ENCODE measurements at places on chromosomes 16 and 17. TPM values are rescaled to one million over a fixed set of nuclear protein-coding genes. Genes with fewer than 3 reads are reported as not detected.

Gene SYCE1L
- 4.6 TPM for total RNA-seq

Gene C16orf89
- total RNA-seq, result not detected

GRCh38 chr17:49093131-49093530 is 39.4 kb upstream of the B4GALNT2 start:
- no peak for DNase-seq
- no peaks in the 10 kb centered on the region for H3K4me1 ChIP-seq
- no peak overlapping the region for H3K4me3 ChIP-seq
- H3K27me3 ChIP-seq, result no peaks in the 10 kb centered on the region
- H3K36me3 ChIP-seq, result no peaks in the 10 kb centered on the region

- H3K36me3 ChIP-seq, result no peaks in the 10 kb centered on the region
- H3K4me3 ChIP-seq, result no peak overlapping the region
- no peaks in the 10 kb centered on the region for H3K27me3 ChIP-seq
- no peak for DNase-seq
Observed at GRCh38 chr17:80729761-80730160, 185.1 kb downstream of the RPTOR start.

Gene SYT17
- total RNA-seq, result 3.8 TPM

GRCh38 chr17:60383379-60383778 is 8.6 kb downstream of the USP32 start:
- H3K36me3 ChIP-seq, result no peaks in the 10 kb centered on the region
- H3K4me1 ChIP-seq, result peaks cover 3% of the 10 kb centered on the region
- no peak overlapping the region for H3K4me3 ChIP-seq
- no peaks in the 10 kb centered on the region for H3K27me3 ChIP-seq
- H3K27ac ChIP-seq, result no peak overlapping the region

DNA sequence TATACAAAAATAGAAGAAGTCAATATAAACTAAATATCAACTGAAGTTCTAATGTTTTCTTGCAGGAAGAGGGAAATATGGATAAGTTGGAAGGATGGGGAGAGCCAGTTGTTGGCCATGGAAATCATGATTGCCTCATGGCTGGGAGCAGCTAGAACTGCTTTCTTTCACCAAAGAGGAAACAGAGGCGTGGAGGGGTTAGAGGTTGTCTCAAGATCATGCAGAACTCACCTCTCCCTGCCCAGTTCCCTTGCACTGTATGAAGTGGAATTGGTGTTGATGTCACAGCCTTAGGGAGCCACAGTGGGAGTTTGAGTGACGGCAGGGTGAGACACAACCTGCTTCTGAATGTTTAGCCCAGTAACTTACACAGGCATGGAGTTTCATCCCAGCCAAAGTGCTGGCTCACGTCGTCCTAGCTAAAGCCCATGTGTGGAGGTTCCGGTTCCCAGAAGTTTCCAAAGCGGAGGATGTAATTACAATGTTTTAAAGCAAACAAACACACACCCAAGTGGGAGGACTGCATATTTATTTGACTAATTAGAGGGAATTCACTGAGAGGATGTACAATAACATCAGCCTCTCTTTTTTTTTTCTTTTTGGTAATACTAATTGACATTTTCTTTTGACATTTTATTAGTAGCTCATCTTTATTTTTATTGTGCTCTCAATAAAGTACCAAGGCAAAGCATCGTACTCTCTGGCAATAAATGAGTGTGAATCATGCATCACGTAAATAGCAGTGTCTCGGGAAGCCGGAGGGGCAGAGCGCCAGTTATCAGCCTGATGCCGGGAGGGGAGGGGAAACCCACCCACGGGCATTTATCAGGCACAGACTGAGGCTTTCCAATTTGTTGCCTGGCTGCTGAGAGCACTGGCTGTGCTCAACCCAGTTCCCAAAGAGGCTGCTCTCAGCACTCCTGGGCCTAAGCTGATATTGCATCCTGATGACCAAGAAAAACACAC is 118.7 kb upstream of the CDH5 start:
- H3K27ac ChIP-seq, result no peak overlapping the region
- no peak for DNase-seq
- H3K27me3 ChIP-seq, result no peaks in the 10 kb centered on the region
- H3K36me3 ChIP-seq, result no peaks in the 10 kb centered on the region

DNA sequence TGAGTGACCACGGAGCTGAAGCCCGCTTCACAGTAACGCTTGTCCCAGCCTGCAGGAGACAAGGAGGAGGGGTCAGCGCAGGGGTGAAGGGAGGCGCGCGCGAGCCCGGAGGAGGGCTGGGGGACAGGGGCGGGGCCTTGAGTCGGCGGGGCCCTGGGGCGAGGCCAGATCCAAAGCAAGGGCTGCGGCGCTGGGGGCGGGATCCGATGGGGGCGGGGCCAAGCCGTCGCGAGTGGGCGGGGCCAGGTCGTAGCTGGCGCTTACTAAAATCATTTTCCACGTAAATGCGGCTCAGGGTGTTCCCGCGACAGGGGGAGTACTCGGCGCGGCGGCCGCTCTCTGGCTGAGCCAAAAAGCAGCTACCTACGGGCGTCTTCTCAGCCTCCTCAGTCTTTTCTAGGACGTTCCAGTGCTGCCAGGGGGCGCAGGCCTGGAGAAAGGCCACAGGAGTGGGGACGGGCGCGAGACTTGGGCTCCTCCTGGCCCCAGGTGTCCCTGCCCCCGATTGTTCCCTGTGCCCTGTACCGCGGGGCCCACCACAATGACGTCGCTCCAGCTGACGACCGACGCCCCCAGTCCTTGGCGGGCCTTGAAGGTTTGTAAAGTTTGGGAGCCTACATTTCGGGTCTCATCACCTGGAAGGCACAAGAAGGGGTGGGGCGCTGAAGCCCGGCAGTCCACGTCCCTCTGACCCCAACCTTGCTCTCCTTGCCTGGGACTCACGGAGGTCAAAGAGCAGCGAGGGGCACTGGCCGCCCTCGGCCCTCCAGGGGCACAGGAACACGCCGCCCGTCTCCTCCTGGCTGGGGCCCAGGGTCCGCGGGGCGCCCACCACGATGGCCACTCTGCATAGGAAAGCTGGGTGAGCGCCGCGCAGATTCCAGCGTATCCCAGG is 3.9 kb downstream of the ITGA2B start:
- peak overlapping the region; percentile 75 for H3K4me3 ChIP-seq
- H3K27ac ChIP-seq, result no peak overlapping the region
- no peak for DNase-seq
- H3K27me3 ChIP-seq, result no peaks in the 10 kb centered on the region

DNA sequence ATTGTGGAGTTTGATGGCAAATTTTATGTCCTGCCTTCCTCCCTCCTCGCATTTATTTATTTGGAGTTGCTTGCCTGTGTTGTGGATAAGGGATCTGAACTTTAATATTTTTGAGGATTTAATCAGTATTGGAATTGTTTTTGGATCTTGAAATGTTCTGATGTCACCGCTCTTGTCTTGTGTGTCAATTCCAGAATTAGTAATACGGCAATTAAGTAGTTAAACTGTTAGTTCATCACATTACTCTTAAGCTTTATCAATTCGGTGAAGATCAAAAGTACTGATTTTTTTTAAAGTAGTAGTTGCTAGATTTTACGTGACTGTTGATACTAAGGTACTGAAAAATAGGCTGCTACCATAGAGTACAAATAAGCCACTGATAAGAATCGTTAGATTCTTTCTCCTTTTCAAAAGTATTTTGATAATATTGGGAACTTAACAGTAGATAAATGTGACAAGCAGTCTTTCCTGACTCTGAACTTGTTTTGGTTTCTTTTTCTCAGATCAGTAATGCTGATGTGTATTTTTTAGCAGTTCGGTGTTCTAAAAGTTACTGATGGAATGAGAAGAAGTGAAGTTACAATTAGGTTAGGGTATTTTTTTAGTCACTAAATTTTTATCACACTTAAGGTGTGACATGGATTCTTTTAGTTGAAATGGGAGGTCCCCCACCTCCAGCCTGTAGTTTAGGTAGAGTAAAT is 2.0 kb downstream of the RBBP6 start:
- peaks cover 3% of the 10 kb centered on the region for H3K4me1 ChIP-seq
- no peaks in the 10 kb centered on the region for H3K36me3 ChIP-seq
- peak overlapping the region; percentile 97 for H3K27ac ChIP-seq
- no peaks in the 10 kb centered on the region for H3K27me3 ChIP-seq
- peak overlapping the region; percentile 79 for H3K4me3 ChIP-seq

Measured in GM12878 (cell line).